ENCODE measurements at places on chromosomes 7 and 10.

DNA sequence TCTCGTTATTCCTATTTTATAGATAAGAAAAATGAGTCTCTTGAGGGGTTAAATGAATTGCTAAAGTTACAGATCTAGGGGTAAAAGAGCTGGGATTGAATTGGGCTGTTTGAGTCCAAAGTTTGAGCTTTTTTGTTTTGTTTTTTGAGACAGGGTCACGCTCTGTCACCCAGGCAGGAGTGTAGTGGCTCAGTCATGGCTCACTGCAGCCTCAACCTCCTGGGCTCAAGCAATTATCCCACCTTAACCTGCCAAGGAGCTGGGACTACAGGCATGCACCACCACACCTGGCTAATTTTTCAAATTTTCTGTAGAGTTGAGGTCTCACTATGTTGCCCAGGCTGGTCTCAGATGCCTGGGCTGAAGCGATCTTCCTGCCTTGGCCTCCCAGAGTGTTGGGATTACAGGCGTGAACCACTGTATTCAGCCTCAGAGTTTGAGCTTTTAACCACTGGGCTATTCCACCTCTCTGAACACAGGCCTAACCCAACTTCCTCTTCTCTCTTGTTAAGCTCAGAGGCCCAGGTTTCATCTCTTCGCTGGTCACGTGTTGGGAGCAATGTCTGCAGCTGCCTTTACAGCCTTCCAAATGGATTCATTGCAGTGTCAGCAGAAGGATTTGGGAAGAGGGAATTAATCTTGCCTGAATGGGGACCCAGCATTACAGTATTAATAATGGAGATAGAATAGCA lies 8.0 kb downstream of the SUFU start:
- DNase-seq: no peak

DNA sequence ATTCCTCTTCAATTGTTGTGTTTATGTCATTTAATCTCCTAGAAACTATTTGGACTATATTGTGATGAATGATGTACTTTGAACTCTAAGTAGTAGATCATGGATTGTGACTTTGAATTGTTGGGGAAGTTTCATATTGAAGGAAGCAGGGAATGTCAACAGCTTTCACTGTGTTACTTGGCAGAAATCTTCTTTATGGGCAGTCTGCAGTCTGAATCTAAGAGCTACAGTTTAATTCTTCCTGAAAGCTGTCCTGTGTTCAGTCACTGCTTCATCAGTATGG lies 91.6 kb downstream of the PPP1R9A start:
- DNase-seq: no peak

- no peak for DNase-seq
These were observed 16.2 kb upstream of the ICA1 start for GRCh38 chr7:8278183-8278582.

DNA sequence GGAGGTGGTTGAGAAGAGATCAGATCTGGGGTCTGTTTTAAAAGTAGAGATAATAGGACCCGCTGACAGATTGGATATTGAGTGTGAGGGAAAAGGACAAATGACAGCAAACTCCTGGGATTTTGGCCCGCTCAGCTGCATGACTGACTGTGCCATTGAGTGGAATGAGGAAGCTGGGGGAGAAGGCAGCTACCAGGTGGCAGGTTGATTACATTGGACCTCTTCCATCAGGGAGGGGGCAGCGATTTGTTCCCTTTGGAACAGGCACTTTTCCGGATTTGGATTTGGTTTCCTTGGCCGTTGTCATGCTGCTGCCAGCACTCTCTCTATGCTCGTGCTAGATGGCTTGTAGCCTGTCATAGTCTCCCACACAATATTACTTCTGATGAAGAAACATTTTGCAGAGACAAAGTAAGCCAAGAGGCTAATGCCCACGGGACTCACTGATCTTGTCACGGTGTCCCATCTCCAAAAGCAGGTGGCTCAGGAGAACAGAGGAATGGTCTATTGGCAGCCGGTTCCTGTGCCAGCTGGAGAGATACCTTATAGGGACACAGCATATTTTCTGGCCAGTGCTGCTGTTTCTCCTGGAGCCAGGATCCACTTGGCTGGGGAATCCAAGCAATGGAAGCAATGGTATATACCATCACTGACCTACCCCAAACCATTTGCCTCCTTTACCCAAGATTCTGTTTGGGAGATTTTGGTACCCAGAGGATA lies 69.1 kb upstream of the WAC start:
- DNase-seq: no peak

DNA sequence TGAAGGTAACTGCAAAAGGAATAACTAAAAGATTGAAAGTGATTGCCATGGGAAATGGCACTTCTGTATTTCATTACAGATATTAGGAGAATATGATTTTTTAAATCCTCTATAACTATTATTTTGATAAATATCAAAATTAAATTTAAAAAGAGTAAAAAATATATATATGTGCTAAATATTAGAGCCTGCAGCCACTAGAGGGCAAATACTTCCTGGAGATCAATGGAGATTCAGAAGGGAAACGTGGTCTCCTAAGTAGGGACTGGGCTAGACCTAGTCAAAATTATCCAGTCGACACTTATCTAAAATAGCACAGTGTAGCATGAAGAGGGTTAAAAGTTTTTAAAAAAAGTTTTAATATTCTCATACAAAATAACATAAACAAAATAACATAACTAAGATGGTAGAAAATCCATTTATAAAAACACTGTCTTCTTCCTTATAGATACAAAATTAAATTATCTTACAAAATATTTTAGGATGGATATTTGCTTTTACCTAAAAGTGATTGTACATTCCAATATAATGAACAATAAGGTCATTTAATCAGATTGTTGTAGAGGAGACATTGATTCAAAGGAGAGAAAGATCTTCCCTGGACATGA lies 434.3 kb downstream of the MDFIC start:
- no peak for DNase-seq

DNA sequence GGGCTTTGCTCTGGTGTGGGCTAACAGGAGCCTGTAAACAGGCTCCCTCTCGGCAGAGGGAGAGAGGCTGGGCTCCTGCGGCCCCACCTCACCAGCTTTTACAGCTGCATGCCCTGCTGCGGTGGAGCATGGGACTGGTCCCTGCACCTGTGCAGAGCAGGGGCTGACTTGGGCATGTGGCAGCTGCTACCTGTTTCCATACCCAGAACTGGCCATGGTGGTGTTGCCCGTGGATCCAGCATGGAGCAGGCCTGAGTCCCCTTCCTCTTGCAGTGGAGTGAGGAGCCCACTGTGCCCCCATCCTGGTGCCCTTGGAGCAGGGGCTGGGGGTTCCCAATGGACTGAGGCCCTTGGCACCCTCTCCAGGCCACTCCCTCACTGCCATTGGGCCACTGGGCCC lies 91.9 kb upstream of the MGMT start:
- no peak for DNase-seq

DNA sequence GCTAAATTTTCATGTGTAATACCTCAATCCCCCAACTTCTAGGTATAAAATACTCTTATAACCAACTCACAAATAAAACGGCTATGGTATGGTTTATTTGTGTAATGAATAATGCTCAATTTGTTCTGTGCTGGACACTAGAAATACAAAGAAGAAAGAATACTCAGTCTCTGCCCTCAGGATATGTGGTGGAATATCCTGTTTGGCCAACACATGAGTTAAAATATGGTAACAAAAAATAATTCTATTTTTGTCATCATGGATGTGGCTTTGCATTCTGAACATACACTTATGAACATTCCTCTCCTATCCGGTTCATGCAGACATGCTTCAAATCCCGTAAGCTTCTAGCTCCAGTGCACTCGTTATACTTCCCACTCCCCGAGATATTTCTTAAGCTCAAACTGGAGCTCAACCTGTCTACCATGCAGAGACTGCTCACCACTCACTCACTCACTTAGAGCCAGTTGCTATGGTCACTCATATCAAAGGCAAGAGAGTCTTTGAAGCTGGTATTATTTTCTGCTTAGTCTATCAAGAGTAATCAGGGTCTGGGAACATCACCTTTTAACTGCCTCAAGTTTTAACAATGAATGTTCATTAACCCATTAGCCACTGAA lies 53.8 kb upstream of the SLC16A12 start:
- no peak for DNase-seq

DNA sequence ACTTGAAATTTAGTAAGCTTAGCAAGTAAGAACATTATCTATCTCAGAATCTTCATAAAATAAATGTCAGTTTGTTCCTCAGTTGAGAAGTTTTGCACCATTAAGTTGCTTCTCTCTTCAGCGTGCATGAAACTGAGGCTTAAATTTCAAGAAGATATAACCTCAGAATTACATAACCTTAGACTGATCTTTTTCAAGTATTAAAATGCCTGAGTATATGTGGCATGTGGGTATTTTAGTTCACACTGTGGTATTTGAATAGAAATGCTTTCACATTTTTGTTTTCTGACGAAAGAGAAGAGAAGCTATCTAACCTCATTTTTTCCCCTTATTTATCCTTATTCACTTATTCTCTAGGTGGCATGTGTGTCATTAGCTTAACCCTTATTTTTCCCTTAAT lies 104.1 kb downstream of the PHF14 start:
- peak; percentile 8 for DNase-seq

DNA sequence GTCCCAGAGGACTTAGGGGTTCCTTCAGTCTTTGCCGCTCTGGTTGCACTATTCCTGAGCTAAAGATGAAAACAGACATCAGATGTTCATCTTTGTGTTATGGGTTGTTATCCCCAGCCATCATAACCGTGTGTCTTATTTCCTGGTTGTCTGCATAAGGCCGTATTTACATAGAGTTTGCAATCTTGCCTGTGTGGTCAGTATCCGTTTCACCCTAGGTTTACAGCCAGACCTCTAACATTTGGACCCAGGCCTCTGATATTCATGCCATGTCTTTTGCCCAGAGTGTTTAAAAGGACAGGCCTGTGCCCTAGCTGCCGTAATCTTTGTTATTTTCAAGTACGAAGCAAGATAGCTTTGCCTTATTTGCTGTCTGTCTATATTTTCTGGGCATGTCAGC lies 26.6 kb downstream of the LRRC4 start:
- DNase-seq: no peak

GRCh38 chr7:41943094-41943577 lies 240.2 kb upstream of the INHBA start:
- DNase-seq: no peak

DNA sequence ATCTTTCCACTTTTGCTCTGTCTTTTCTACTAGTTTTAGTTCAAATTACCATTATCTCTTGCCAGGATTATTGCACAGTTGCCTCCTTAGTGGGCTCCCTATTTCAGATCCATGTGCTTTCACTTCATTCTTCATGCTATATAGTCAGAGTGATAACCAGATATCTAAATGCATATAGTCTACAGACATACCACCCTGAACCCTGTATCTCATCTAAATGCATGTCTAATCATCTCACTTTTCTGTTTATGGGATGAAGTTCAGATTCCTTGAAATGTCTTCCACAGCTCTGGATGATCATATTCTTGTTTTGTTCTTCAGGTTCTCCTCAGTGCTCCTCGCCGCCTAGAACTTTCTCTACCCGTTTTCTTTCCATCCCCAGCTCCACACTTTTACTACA lies 13.8 kb downstream of the RSBN1L start:
- no peak for DNase-seq

DNA sequence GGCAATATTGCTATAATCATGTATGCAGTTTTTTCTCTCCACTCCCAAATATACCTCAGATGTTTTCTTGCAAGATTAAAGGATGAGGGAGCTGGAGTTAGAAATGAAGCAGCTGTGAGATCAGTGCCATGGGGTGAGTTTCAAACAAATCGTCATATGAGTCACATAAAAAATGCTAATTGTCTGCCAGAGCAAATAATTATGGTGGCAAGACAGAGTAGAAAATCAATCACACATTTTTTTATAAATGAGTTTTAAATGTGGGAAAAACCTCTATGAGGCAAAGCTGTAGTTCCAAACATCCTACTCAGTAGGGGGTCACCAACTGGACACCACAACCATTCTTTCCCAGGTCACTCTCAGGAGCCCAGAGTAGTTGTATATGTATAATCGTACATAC lies 55.3 kb downstream of the CH25H start:
- DNase-seq: peak; percentile 84

DNA sequence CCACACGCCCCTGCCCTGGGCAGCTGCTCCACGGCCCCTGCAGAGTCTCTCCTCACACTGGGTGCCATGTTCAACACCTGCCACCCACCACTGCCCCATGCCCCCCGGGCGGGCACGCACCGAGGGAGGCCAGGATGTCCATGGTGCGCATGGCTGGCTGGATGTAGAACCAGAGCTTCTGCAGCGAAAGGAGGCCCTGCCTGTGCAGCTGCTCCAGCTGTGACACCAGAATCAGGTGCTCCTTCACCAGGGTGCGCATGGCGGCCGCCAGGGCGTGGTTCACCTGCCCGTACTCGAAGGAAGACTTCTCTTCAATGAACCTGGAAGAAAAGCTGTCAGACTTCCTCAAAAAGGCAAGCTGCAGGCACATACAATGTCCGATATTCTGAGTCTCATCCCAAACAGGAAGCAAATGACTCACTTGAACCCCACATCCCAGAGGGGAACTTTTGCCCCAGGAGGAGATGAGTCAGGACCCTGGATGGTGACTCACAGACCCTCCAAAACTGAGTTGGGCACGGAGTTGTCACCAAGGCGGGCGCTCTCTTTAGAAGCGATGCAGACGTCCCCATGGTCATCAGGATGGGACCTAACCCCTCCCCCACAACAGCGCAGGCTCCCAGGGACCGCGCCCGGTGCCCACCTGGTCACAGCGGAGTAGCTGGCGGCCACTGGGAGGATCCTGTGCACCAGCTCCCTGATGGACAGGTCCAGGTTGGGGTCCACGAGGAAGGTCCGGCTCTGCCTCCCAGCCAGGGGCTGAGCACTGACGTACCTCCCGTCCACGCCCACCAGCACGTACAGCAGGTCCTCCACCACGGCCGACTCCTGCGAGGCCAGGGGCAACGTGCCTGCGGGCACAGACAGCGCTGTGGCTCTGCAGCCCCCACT lies 15.5 kb downstream of the TUBGCP2 start:
- no peak for DNase-seq

- no peak for DNase-seq
These were observed 7.6 kb downstream of the ZRANB1 start for GRCh38 chr10:124949543-124949942.

DNA sequence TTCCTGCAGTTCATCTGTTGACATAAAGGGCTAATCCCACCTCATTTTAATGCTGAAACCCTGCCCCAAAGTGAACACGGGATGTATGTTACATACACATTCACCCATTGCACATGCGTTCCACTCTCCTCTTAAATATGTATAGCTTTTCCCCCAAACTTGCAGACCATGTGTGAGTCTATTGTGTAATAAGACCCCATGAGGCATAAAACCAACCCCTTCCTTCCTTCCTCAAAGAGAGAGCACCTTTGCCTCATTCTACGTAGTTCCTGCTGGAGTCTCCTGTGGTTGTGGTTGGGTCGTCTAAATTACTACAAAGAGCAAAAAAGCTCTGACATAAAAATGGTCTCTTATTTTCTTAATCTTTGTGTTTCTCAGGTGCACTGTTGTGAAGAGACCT lies 345.7 kb upstream of the KLF6 start:
- DNase-seq: no peak

- no peak for DNase-seq
These were observed 1.3 kb downstream of the ZNF503 start for GRCh38 chr10:75400163-75400770.

All from GM04503 (cell line).